Osteoblast (primary cell): ENCODE measurements at places on chromosomes 7 and 10. TPM values are rescaled to one million over a fixed set of nuclear protein-coding genes. Genes with fewer than 3 reads are reported as not detected.

- H3K27me3 ChIP-seq: peaks cover 3% of the 10 kb centered on the region
- DNase-seq: no peak
- H3K36me3 ChIP-seq: no peaks in the 10 kb centered on the region
- no peaks in the 10 kb centered on the region for H3K4me1 ChIP-seq
Measured at GRCh38 chr10:129090618-129091366, 376.2 kb upstream of the MGMT start.

DNA sequence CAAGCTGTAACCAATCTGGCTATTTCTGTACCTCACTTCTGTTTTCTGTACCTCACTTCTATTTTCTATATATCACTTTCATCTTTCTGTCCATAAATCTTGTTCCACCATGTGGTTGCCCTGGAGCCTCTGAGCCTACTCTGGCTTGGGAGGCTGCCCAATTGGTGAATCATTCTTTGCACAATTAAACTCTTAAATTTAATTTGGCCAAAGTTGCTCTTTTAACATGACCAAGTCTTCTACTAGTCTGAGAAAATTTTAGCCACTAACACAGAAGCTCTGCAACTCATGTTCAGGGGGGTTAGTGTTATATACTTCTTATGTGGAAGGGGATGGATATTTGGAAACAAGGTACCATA, 503.5 kb downstream of the KIF20B start:
- H3K27ac ChIP-seq: no peak overlapping the region
- no peak overlapping the region for H3K4me3 ChIP-seq
- peaks cover 3% of the 10 kb centered on the region for H3K4me1 ChIP-seq
- no peaks in the 10 kb centered on the region for H3K36me3 ChIP-seq

- DNase-seq: no peak
- H3K27me3 ChIP-seq: no peaks in the 10 kb centered on the region
- H3K36me3 ChIP-seq: no peaks in the 10 kb centered on the region
- H3K27ac ChIP-seq: no peak overlapping the region
Measured at GRCh38 chr10:89652806-89653370, 7.8 kb upstream of the PANK1 start.

GTPBP4 gene
- 25.0 and 27.1 TPM in 2 replicates for total RNA-seq

FGL2 gene
- under 0.01 TPM in 2 replicates for total RNA-seq

- peaks cover 12% of the 10 kb centered on the region for H3K36me3 ChIP-seq
- peaks cover 15% of the 10 kb centered on the region for H3K4me1 ChIP-seq
- peak; percentile 83 for DNase-seq
- peak overlapping the region; percentile 58 for H3K27ac ChIP-seq
Measured at GRCh38 chr7:105454095-105454747, 65.5 kb upstream of the SRPK2 start.

TMEM139 gene
- total RNA-seq: not detected in 2 replicates

- H3K4me1 ChIP-seq: peaks cover 8% of the 10 kb centered on the region
- peaks cover 2% of the 10 kb centered on the region for H3K27me3 ChIP-seq
- no peak overlapping the region for H3K4me3 ChIP-seq
Measured at GRCh38 chr7:100571829-100572116, 1.9 kb downstream of the SAP25 start.

DNA sequence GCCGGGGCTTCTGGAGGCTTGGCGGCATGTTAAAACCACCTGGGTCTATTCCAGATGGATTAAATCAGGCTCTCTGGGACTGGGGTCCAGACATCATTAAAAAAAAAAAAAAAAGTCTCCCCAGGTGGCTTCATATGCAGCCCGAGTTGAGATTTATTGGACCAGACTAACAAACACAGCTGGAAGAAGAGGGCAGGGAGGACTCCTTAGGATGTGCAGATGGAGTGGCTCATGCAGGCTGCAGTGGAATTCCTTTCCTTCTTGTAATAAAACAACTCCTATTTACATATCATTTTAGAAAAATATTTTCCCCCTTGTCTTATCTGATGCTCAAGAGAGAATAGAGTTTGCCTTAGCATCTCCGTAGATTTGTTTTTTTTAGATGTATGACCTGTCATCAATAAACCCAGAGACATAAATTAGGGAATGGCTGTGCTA, 238.1 kb downstream of the CAMK1D start:
- no peak overlapping the region for H3K4me3 ChIP-seq
- H3K27ac ChIP-seq: no peak overlapping the region
- no peak for DNase-seq
- no peaks in the 10 kb centered on the region for H3K27me3 ChIP-seq

CCDC71L gene
- total RNA-seq: 29.3 and 31.5 TPM in 2 replicates

GRCh38 chr7:104604706-104605105, 276.3 kb downstream of the LHFPL3 start:
- no peak overlapping the region for H3K27ac ChIP-seq
- H3K36me3 ChIP-seq: no peaks in the 10 kb centered on the region
- H3K27me3 ChIP-seq: no peaks in the 10 kb centered on the region
- no peak for DNase-seq
- no peaks in the 10 kb centered on the region for H3K4me1 ChIP-seq

DNA sequence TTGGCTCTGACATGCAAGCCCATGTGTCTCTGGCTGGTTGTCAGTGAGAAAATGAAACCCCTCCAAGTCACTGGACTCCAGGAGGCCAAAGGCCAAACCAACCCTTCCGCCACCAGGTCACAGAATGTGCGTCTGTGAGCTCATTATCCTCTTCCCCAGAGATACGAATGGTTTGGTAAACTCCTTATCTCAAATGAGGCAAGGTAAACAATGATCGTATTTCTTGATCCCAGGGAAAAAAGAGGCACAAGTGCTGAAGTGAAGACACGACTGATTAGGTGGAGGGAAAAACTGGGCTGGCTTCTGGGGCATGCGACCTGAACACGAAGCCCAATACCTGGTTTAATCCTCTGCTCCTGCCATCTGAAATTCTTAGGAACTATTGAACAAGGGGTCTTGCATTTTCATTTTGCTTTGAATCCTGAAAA, 70.6 kb upstream of the ARID5B start:
- no peaks in the 10 kb centered on the region for H3K27me3 ChIP-seq
- H3K4me1 ChIP-seq: peaks cover 18% of the 10 kb centered on the region
- H3K4me3 ChIP-seq: no peak overlapping the region
- DNase-seq: no peak
- H3K27ac ChIP-seq: no peak overlapping the region

GRCh38 chr7:33632322-33632721, 273.0 kb upstream of the BMPER start:
- no peaks in the 10 kb centered on the region for H3K4me1 ChIP-seq
- no peak overlapping the region for H3K27ac ChIP-seq
- peak; percentile 36 for DNase-seq
- no peaks in the 10 kb centered on the region for H3K27me3 ChIP-seq
- H3K36me3 ChIP-seq: no peaks in the 10 kb centered on the region

CYP3A4 gene
- not detected in 2 replicates for total RNA-seq

TMEM229A gene
- total RNA-seq: not detected in 2 replicates

GRCh38 chr7:30645661-30646060, 36.6 kb downstream of the CRHR2 start:
- H3K4me3 ChIP-seq: no peak overlapping the region
- H3K4me1 ChIP-seq: no peaks in the 10 kb centered on the region
- no peak overlapping the region for H3K27ac ChIP-seq
- peak; percentile 27 for DNase-seq
- peaks cover 16% of the 10 kb centered on the region for H3K36me3 ChIP-seq

DNA sequence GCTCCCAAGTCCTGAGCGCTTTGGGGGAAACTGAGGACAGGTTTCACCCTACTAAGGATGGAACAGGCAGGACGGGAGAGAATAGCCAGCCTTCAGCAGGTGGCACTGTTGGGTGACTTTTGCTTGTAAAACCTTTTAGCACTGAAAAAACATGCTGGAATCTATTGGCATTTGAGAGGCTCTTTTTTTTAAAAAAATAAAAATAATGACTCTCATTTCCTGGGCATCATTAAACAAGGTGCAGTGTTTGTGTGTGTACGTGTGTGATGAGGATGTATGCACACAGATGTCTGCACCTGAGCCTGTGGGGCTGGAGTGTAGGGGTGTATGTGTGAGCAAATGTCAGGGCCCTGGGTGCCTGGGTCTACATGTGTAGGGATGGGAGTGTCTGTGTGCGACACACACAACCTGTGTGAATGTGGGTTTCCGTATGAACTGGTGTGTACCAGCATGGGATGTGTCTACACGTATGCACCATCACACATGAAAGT, 177.9 kb downstream of the RPS24 start:
- H3K36me3 ChIP-seq: no peaks in the 10 kb centered on the region
- H3K4me3 ChIP-seq: no peak overlapping the region
- no peaks in the 10 kb centered on the region for H3K27me3 ChIP-seq
- DNase-seq: peak; percentile 96
- peaks cover 21% of the 10 kb centered on the region for H3K4me1 ChIP-seq

GRCh38 chr7:46854958-46855473, 726.9 kb downstream of the TNS3 start:
- no peaks in the 10 kb centered on the region for H3K27me3 ChIP-seq
- DNase-seq: no peak
- peak overlapping the region; percentile 91 for H3K27ac ChIP-seq
- no peak overlapping the region for H3K4me3 ChIP-seq

AGMO gene
- under 0.01 and 1.2 TPM in 2 replicates for total RNA-seq

ANKRD16 gene
- total RNA-seq: 7.2 and 9.4 TPM in 2 replicates

DNA sequence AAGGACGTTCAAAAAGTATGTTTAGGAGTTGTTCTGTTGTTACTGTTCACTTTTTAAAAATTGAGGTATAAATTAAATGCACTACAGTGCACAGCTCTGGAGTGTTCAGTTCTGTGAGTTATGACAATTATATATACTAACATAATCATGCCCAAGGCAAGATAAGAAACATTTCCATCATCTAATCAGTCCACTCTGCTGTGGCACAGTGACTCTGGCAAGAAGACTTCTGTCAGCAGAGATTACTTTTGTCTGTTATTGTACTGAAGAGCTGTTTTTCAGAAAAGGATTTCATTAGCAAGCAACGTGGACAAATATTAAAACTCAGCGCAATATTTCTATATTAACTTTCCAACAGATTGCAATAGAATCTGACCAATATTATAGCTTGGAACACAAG, 32.0 kb downstream of the ICA1 start:
- no peaks in the 10 kb centered on the region for H3K4me1 ChIP-seq
- no peak for DNase-seq
- H3K27me3 ChIP-seq: no peaks in the 10 kb centered on the region
- no peaks in the 10 kb centered on the region for H3K36me3 ChIP-seq
- no peak overlapping the region for H3K4me3 ChIP-seq
- H3K27ac ChIP-seq: no peak overlapping the region

KCP gene
- 0.88 and 1.1 TPM in 2 replicates for total RNA-seq

GRCh38 chr10:93065675-93066543, 5.3 kb downstream of the CYP26C1 start:
- DNase-seq: peak; percentile 92
- no peak overlapping the region for H3K27ac ChIP-seq
- H3K36me3 ChIP-seq: no peaks in the 10 kb centered on the region
- peaks cover 6% of the 10 kb centered on the region for H3K4me1 ChIP-seq
- peak overlapping the region; percentile 19 for H3K4me3 ChIP-seq
- peaks cover 89% of the 10 kb centered on the region for H3K27me3 ChIP-seq

DNA sequence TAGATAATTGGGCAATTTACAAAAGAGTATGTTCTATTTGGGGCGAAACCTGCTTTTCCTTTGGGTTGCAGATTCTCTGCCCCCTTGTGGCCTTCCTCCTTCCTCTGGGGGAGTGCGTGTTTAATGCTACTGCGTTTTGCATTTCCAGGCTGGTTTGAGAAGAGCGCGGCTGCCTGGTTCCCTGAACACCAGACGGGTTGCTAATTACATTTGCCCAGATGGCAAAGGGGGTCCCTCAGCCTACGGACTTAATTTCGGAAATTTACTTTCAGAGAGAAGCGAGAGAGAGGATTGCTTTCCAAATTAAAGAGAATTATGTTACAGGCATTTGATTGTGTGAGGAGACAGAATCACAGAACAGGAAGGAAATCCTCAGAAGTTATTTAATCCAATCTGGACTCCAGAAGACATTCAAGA, 91.9 kb upstream of the JAZF1 start:
- no peaks in the 10 kb centered on the region for H3K27me3 ChIP-seq
- no peaks in the 10 kb centered on the region for H3K36me3 ChIP-seq
- H3K4me3 ChIP-seq: peak overlapping the region; percentile 64
- DNase-seq: peak; percentile 87
- no peak overlapping the region for H3K27ac ChIP-seq

INPP5A gene
- 20.9 and 22.8 TPM in 2 replicates for total RNA-seq

DNA sequence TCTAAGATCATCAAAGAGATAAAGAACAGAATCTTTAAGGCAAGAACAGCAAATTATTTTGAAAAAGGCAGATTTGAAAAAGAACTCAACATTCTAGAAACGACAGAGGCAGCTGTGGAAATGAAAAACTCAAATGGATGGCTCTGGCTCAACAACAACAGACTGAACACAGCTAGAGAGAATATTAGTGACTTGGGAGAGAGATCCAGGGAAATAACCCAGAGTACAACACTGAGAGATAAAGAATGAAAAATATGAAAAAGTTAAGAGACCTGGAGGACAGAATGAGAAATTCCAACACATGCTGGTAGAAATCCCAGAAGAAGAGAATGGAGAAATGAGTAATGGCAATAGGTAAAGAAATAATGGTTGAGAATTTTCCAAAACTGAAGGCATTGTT, 17.9 kb upstream of the ZNF777 start:
- peaks cover 34% of the 10 kb centered on the region for H3K36me3 ChIP-seq
- H3K27ac ChIP-seq: no peak overlapping the region
- no peaks in the 10 kb centered on the region for H3K27me3 ChIP-seq
- DNase-seq: no peak

ZP3 gene
- total RNA-seq: 3.5 and 6.2 TPM in 2 replicates

PCDH15 gene
- total RNA-seq: not detected in 2 replicates

ASAH2 gene
- total RNA-seq: 0.36 and 0.59 TPM in 2 replicates
